ELR (cell line): ENCODE measurements at places on chromosomes 12 and 14.

DNA sequence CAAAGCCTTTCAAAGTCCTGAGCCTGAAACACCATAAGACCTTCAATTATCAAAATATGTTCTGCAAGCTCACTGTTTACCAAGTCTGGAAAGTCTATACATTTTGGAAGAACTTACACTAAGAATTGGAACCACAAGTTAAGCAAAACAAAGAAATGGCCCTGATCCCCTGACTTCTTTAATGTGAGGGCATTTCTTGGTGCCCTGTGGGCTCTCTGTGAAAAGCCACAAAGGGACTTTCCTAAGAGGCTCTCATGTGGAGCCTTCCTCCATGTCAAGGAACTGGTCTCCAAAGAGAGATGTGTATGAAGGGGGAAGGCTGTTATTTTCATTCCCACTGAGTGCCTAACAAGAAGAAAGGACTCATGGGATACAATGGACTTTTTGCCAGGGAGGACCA lies 13.5 kb upstream of the MYH6 start:
- DNase-seq, result no peak

- no peak for DNase-seq
Observed at GRCh38 chr14:88605594-88605993, 42.8 kb downstream of the ZC3H14 start.

DNA sequence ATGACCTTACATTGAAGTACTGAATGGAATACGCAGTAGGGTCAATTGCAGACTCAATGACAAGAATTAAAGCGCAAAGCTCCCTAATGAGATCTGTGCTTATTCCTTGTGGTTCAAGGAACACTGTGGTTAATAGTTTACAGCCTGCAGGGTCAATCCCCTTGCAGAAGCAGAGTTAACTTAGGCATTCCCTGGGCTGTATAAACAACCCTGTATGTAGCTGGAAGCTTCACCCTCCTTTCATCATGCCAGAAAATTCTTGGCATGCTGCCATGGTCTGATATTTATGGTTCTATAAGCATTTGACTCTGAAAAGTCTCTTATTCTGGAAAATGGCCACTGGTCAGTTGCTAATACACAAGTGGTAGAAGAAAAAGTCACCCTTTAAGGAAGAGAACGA lies 227.7 kb downstream of the NOVA1 start:
- no peak for DNase-seq

DNA sequence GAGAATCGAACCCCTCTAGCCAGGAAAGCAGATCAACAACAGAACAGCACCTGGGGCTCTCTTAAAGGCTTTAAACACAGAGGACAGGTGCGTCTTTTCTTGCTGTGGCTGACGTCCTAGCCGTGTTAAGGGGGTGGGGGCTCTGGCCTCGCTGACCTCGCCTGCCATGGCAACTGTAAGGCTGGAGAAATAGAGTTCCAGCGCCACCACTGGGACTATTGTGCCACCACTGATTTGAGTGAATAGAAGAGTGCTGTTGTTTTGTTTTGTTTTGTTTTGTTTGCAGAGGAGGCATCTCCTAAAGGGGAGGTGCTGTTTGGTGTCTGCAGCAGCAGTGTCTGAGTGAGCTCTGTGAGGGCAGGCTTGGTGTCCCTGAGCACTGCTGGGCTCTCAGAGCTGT lies 34.2 kb upstream of the PRMT8 start:
- DNase-seq, result no peak

DNA sequence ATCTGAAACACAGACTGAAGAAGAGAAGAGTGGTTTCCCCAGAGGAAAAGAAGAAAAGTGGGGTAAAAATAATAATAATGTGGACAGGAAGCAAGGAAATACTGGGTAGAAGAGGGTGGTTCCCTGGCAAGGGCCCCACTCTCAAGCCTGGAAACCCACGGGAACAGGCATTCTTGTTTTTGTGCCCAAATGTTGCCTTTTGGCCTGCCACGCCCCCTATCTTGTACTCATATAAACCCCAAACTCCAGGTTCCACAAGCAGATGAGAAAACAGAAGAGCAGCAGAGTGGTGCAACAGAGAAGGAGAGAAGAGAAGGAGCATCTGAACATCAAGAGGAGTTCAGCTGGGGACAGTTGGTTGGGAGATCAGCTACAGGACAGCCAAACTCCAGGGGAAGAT lies 51.2 kb downstream of the NDUFA12 start:
- no peak for DNase-seq

GRCh38 chr14:101521473-101521915 lies 39.8 kb upstream of the DIO3 start:
- no peak for DNase-seq
